Omental fat pad (tissue), 4 donors: ENCODE measurements at places on chromosomes 1 and 21.

- DNase-seq: no peak
These were observed 167.5 kb downstream of the ZNF281 start for GRCh38 chr1:200242110-200243041.

- no peak for DNase-seq
These were observed 22.0 kb upstream of the CHIT1 start for GRCh38 chr1:203251466-203251865.

DNA sequence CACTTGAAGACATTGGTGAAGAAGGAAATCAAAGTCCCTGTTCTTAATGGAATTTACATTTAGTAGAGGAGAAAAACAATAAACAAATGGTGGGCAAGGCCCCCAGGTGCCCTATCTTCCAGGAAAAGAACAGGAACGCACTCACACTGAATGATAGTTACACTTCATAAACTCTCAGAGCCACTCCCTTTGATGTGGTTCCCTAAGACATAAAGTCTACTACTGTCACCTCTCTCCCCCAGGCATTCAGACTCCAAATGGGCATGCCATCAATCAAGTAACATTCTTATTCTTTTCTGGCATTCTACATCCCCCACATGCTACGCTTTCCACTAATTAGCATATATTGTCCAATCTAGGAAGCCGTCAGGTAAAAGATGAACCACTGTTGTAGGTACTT is 36.6 kb upstream of the PIGC start:
- no peak for DNase-seq

DNA sequence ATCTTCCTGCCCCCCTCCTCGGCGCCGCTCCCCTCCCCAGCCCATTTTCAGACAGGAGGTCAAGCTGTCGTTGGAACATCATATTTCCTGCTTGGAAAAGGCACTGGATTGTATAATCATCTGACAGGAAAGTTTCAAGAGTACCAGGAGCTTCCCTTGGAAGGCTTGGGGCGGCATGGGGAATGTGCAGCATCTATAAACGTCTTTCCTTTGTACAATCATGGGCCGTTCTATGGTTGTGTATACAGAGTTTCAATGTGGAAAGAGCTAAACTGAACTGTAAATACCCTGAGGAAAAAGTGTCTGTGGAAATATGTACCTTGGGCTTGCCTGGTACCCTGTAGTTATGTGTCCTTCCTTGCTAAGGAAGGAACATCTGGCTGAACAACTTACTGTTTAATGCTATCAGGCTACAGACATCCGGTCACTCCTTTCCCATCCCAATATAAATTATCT is 368.1 kb upstream of the ADGRL2 start:
- no peak for DNase-seq

- DNase-seq: no peak
These were observed 79.6 kb upstream of the ZC3H12A start for GRCh38 chr1:37394574-37395464.

DNA sequence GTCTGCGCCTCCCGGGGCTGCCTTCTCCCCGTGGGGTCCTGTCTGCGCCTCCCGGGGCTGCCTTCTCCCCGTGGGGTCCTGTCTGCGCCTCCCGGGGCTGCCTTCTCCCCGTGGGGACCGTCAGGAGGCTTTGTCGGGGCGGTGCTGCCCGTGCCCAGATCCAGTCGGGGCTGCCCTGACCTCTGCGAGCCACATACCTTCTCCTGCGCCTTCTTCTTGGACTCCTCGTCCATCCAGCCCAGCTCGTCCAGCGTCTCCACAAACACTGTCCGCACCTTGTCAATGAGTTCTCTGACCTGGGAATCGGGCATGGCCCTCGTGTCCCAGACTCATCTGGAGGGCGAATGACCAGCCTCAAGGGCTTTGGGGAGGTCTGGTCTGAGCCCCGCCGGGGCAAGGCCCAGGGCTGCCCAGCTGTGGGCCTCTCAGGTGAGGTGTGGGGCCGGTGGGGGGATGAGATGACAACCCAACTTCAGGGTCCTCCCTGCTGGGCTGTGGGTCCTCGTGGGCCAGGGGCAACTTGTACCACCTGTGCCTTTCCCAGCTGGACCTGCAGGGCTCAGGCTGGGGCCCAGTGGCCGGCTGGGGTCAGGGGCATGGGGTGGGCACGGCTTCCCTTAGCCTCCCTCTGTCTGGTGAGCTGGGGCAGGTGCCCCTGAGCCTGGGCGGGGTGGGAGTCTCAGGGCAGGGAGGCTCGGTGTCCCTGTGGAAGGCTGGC is 9.4 kb downstream of the PRXL2B start:
- no peak for DNase-seq

DNA sequence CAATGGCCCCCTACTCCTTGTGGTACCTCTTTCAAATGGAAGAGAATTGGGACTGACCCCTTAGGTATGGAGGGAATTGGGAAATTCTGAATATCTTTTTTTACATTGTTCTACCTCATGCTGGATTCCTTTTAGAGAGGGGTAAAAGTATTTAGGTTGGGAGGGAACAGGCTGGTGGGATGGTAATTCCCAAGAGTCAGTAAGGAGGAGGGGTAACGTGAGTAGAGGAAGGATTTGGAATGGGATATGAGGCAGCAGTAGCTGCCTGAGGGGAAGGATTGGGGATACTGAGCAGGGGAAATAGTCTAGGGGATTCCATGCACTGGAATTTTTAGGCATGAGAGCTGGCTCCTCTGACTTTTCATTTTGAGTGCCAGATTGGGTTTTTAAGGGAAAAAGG is 3.8 kb upstream of the AADACL3 start:
- no peak for DNase-seq
